ENCODE measurements at places on chromosomes 3 and 15.

GRCh38 chr3:183897606-183898005 is 12.9 kb upstream of the PARL start:
- no peak for DNase-seq

- peak; percentile 89 for DNase-seq
Observed at GRCh38 chr3:48662753-48663488, at the start of gene CELSR3. TSS of gene CELSR3 (minus strand) at chr3:48662886. CDS start at chr3:48662634, 252 bp downstream.

DNA sequence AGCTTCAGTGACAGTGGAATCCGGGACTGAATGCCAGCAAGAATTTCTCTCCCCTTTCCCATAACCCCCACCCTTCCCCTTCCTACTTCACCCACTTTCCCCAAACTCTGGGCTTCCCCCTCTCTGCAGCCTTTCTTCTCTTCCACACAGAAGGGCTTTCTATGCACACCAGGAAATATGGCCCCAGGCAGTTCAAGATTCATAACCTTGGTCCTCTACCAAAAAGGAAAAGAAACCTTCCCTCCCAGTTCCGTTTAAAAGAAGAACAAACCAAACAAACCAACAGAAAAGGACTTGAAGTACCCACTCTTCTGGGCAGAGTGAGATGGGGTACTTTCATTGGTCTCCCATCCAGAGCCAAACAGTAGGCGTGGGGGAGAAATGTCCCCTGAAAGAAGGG is 68.8 kb upstream of the ABHD2 start:
- no peak for DNase-seq

DNA sequence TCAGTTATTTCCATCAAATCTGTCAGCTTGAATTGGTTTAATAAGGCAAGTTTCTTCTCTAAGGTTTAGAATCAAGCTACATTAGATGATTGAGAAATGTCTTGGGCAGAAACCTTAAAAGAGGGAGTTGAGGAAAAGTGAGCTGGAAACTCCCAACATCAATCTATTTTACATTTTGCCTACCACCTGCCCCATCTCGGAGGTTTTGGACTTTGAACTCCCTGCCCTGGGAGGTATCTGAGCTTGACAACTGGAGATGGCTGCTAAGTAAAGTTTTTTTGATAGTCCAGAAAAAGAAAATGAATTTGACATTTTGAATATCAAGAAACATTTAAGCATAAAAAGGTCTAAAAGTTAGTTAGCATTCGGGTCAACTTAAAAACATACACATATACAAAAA is 234.2 kb downstream of the NFKBIZ start:
- DNase-seq: no peak

DNA sequence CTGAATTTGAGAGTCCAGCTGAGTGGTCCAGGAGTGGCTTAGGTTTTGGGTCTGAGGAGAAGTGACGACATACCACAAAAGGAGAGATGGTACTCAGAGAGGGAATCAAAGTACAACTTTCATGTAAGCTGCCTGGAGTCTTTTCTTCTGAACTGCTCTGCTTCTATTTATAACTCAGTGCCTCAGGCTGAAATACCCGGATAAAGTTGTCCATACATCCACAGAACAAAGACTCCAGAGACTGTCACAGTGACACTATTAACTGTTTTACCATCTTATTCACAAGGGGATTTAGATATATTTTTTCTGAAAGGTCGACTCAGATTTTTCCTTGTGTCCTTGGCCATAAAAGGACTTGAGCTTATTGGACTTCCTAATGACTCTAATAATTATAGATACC is 264.3 kb upstream of the DNAJC19 start:
- no peak for DNase-seq

DNA sequence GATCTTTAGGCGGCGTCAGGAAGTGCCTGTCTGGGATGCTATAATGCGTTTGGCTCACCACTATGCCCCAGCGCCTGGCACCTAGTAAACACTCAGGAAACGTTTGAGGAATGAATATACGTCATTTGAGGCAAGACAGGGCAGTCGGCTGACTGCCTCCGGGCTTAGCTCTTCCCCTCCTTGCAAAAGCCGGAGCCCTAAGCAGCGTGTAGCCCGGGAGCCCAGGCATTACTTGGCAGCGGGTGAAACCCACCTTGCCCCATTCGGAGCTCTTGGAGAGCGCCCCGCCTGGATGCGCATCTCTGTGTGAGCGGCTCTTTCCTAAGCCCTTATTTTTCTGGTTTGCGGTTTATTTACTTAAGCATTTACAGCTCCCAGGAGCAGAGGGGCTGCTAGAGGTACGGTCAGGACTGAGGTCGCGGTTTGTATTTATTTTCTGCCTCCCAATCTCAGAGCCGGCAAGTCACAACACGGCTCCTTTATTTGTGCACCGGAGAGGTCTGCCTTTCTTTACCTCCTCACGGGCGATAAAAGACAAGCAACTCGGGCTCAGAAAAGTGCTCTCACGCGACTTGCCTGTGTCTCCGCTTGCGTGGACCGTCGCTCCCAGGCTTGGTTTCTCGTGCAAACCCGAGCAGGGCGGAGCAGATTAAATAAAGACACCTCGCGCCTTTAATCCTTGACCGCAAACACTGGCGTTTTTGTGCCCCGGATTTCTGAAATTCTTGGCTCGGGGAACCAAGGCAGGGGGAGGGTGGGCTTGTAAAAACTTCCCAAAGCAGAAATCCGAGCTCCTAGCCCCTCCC is 737 bp upstream of the ITPR1 start:
- no peak for DNase-seq

- DNase-seq: no peak
Observed at GRCh38 chr3:42936157-42936981, 30.4 kb downstream of the ZNF662 start.

DNA sequence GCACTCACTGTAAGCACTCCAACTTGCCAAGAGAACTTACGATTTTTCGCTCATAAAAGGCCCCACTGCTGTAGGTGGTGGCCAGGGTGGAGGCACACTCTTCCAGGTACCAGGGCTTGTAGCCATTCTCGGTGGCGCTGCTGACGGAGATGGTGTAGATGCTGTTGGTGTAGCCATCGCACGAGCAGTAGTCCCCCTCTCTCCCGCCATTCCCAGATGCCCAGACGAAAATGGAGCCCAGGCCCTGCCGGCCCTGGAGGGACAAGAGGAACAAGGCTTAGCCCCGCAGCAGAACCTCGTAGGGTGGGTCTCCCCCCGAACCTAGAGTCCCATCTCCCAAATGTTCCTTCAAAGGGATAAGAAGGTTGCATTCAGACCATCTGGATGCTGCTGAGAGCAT is 96.3 kb downstream of the PCSK6 start:
- no peak for DNase-seq

DNA sequence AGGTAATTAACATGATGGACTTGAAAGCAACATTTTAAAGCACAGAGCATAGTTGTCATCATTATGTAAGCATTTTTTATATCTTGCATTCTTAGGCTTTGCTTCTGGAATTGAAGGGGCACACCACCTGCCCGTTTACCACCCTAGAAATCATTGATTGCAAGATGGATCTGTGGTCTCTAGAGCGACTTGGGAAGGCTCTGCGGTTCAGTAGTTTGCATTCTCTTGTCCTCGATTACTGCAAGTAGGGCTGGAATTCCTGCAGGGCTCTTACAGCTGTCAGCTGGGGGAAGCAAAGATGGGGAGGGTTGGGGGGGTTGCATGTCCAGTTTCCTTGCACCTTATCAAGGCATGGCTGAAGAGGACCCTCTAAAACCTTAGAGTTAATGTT is 56.7 kb upstream of the RNF7 start:
- peak; percentile 44 for DNase-seq

DNA sequence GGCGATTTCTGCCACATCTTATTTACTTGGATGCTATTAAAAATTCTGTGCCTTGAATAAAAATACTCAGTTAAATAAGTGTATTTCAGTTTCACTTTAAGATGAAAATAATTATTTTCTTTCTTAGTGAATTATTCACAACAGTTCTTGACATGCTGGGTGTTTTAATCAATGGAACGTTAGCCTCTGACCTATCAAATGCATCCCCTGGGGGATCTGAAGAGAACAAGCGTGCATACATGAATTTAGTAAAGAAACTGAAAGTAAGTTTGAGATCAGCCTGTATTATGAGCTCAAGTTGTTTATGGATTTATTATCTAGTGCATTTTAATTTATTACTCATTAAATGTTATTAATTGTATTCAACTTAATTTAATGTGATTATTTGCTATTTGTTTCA is 597 bp downstream of the P2RY12 start:
- DNase-seq: no peak

DNA sequence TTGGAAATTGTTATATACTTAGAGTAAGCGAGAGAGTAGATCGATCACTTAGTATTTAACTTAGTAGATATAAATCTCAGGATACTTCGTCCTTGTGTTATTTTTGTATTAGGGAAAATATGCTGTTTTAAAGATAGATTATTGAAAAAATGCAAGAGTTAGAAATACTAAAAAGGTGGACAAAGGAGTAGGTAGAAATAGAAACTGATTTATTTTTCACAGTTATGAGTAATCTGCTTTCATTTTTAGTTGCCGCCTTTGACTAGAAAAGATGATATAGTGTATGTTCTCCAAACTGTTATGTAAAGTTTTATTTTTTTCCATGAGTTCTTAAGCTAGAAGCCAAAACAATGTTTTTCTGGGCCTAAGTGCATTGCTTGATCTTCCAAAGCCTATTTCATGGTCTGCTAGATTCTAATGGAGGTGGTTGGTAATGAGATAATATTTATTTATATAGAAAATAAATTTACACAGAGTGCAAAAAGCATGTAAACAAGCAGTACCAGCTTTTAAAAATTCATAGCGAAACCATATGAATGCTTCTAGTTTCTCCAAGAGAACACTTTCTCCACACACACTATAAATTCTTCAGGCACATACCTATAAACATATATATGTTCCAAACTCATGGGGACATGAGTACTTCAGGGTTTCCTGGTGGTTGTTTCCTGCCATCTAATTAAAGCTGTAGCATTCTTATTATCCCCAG is 61.1 kb downstream of the DIPK2A start:
- DNase-seq: no peak

- no peak for DNase-seq
Observed at GRCh38 chr15:77004189-77004588, 9.3 kb downstream of the PSTPIP1 start.

GRCh38 chr15:37698679-37699078 is 235.8 kb upstream of the TMCO5A start:
- DNase-seq: no peak

GRCh38 chr3:40009991-40010390 is 200.6 kb downstream of the MYRIP start:
- no peak for DNase-seq

GRCh38 chr15:39998511-39999077 is 40.4 kb downstream of the SRP14 start:
- no peak for DNase-seq

- no peak for DNase-seq
Observed at GRCh38 chr3:119665954-119666559, 5.7 kb upstream of the POPDC2 start.

DNA sequence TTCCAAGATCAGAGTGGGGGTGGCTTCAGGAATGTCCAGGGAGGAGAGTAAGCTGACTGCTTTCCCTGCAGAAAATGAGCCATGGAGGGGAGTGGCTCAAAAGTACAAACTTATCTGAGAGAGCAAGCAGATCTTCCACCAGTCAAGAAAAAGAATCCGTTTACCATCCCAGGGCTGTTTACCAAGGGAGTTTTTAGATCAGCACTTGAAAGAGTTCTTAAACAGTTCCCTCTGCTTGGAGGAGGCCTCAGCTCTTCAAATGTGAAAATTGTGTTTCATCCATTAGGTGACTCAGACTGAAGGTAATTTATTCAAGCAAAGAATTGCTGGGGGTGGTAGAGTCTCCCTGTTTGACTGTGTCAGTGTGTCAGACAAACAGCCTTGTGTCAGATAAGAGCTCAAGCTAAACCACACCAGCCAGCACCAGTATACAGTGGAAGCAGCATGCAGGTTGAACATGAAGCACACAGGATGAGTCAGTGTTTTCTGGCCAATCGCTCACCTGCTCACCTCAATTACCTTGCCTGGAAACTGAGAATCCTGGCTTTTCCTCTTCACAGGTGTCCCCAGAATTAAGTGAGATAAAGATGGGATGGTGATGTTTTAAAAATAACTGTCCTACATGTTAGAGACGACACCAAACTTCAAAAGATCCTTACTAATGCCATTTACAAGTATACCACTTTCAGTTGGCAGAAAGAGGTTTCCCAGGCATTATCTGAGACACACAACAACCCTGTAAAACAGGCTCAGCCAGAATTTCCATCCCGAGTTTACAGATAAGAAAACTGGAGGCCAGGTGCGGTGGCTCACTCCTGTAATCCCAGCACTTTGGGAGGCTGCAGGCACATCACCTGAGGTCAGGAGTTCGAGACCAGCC is 21.7 kb downstream of the SH3BP5 start:
- DNase-seq: no peak

- DNase-seq: no peak
Observed at GRCh38 chr3:170602556-170602955, 16.7 kb upstream of the SLC7A14 start.

DNA sequence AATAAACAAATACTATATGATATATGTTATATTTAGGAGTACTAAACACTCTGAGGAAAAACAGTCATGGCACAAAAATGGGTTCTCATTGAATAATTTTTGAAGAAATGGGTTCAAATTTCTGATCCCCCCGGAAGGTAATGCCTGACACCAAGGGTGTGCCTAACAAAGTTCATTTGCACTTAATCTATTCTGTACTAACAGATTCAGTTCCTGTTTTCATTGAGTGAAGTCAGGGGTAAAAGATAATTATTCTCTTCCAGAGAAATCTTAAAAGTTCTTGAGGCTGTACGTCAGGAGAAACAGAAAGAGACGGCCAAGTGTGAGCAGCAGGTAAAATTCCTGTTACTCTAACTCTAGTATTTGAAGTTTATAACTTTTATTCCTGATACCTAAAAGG is 34.5 kb upstream of the TMEM42 start:
- no peak for DNase-seq

GRCh38 chr3:112477891-112478290 is 21.4 kb downstream of the BTLA start:
- DNase-seq: no peak

DNA sequence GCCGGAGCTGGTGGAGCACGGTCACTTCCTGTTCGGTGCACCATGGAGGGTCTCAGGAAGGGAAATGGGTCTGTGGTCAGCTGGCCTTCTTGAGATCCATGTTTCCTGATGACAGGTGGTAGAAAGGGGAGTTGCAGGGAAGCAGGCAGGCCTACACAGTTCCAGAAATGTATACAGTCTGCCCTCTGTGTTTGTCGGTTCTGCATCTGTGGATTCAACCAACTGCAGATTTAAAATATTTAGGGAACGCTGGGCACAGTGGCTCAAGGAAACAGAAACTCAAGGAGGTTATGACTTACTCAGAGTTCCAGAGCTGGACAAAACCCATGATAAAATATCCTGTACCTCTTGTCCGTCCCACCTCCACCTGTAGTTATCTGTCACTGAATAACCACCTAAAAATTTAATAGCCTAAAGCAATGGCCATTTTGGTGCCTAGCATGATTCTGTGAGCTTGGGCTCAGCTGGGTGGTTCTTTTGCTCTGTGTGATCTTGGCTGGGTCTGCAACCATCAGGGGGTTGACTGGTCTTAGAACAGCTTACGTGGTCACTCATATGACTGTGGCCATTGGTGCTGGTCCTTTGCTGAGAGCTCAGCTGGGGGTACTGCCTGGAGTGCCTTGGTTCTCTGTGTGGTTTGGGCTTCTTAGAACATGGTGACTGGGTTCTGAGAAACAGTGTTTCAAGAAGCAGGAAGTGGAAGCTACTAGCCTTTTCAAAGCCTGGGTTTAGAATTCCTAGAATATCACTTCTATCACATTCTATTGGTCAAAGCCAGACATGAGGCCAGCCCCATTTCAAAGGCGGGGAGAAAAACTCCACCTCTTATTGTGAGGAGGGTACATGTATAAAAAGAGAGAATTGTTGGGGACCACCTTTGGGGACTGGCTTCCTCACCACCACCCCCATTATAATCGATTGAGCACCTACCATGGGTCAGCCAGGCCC is 239.7 kb upstream of the BHLHE40 start:
- DNase-seq: no peak
